Activated CD4-positive, alpha-beta T cell treated with anti-CD3 and anti-CD28 coated beads, Interleukin-2, amount 10 ng/mL, durations not matched to agents 24 days and 14 days (primary cell): ENCODE measurements at places on chromosomes 3 and 15. TPM values are rescaled to one million over a fixed set of nuclear protein-coding genes. Genes with fewer than 3 reads are reported as not detected.

CCDC54 gene
- not detected in 2 replicates for total RNA-seq

DAZL gene
- 0.07 and 0.19 TPM in 2 replicates for total RNA-seq

B3GALNT1 gene
- total RNA-seq = 3.3 TPM in 2 replicates

DNA sequence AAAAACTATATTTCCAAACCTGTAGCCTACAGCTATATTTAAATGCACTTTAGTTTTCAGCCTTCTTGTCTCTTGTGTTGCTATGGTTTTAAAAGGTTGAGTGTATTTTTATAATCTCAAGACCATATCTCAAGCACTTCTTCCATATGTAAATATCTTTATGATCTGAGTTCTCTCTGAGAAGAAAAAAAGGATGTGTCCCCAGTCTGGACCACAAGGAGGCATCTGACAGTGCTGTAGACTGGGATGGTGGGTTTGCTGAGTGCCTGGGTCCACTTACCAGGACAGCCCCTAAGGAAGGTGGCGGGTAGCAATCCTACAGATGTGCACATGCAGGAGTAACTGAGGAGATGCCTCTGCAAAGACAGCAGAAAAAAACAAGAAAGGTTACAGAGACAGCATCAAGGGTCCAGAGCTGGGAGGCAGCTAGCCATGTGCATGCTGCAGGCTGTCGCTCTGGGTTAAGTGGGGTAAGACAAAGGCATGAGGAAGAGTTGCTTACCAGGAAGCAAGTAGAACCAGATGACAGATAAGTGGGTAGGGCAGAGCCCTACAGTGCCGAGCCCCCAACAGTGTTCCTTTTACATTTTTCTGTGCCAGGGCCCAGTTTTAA is 70.6 kb upstream of the SNRK start:
- DNase-seq = no peak

- DNase-seq = no peak
Measured at GRCh38 chr3:31804251-31805051, 176.6 kb downstream of the OSBPL10 start.
